SW 1271 (cell line): ENCODE measurements at places on chromosomes 1 and 21.
A peak's percentile ranks its signal among the peaks of the same experiment; 100 is the strongest.

GRCh38 chr1:90926971-90927370 is 94.9 kb downstream of the ZNF644 start:
- no peak for DNase-seq

GRCh38 chr1:18940303-18941020 is 16.0 kb downstream of the IFFO2 start:
- DNase-seq: no peak

GRCh38 chr21:31670070-31670469 is 10.6 kb downstream of the SOD1 start:
- DNase-seq: no peak

DNA sequence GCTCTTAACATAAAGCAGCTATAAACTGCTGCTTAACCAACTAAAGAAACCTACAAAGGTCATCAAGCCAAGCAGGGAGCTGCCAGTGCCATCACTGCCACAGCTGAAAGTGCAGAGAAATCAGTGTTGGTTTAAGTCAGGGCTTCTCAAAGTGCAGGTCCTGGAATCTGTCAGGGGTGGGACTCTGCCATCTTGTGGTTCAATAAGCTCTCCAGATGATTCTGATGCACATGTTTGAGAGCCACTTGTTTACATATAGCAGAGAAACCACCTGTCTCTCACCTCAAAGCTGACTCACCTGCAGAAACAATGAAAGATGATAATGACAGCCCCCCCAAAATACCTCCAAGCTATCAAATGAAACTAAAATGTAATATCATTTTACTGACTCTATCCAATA is 49.3 kb downstream of the SH3GLB1 start:
- no peak for DNase-seq

- DNase-seq: no peak
These were observed 20.2 kb upstream of the KCNAB2 start for GRCh38 chr1:6025269-6026094.

- no peak for DNase-seq
These were observed 17.2 kb upstream of the NCF2 start for GRCh38 chr1:183607322-183607980.

DNA sequence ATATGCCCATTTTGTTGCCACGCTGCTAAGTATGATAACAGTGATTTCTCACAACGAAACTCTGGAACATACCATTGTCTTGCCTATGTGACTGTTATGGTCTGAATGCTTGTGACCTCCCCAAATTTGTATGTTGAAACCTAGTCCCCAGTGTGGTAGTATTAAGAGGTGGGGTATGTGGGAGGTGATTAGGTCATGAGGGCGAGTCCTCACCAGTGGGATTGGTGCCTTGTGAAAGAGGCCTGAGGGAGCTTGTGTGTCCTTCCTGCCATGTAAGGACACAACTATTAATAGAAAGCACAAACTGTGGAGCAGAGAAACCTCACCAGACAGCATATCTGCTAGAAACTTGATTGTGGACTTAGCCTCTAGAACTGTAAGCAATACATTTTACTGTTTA is 84.6 kb downstream of the SELENOF start:
- no peak for DNase-seq

DNA sequence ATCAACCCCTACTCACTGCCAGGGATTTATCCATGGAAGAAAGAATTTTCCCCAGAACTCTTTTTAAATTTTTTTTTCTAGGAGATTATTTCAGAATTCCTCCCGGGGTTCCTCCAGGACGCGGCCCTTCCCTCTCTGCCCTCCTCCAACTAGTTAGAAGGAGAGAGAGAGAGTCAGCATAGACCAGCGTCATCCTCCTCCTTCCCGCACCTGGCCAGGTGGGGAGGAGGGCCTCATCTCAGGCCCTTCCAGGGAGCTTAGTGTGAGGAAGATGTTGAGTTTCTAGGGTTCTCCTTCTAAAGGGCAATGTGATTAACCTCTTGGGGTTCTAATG is 63.6 kb downstream of the CDK18 start:
- DNase-seq: no peak

DNA sequence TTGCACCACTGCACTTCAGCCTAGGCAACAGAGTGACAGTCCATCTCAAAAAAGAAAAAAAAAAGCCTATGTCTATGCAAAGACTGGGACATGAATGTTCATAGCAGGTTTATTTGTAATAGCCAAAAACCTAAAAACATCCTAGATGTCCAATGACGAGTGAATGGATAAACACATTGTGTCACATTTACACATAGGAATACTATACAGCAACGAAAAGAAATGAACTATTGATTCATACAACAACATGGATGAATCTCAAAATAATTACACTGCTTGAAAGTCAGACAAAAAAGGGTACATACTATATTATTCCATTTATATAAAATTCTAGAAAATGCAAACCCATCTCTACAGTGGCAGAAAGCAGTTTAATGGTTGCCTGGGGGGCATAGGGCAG is 7.9 kb downstream of the STYXL2 start:
- DNase-seq: no peak

- no peak for DNase-seq
These were observed 403.3 kb downstream of the KCTD3 start for GRCh38 chr1:215970406-215970805.

- no peak for DNase-seq
These were observed 346.0 kb downstream of the MATN1 start for GRCh38 chr1:30377230-30378002.

- no peak for DNase-seq
These were observed 775 bp upstream of the PRPF38B start for GRCh38 chr1:108691128-108691941.

DNA sequence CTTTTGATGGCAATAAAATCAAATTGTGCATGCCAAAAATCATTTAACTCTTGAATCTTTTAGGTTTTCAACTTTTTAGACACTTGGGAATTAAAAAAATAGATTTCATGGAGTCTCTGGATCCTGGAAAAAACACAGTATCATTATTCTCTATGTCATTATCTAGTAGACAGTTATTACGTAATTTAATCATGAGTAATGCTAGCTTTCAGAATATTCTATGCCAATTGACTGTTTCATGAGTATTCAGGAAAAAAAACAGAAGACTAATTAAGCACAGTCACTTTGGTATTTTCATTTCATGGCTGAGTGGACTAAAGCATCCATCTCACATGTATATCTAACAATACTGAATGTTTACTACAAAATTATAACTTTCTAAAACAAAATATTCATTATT is 44.0 kb downstream of the ODF2L start:
- no peak for DNase-seq

DNA sequence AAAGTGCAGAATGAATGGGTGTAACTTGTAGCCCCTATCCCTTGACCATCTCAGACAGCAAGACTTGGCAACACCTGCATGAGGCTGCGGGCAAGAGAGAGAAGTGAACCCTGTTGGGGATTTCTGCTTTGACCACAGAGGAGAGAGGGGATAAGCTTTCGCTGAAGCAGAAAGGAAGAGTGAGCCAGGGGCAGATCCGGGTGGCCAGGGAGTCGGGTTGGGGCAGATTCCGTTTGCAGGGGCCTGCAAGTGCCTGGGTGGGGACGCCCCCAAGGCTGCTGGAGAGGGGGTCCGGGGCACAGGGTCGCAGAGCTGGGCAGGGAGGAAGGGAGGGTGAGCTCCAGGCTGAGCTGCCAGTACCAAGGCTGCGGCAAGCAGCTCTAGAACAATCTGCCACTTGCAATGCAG is 25.3 kb upstream of the PIK3CD start:
- DNase-seq: no peak

DNA sequence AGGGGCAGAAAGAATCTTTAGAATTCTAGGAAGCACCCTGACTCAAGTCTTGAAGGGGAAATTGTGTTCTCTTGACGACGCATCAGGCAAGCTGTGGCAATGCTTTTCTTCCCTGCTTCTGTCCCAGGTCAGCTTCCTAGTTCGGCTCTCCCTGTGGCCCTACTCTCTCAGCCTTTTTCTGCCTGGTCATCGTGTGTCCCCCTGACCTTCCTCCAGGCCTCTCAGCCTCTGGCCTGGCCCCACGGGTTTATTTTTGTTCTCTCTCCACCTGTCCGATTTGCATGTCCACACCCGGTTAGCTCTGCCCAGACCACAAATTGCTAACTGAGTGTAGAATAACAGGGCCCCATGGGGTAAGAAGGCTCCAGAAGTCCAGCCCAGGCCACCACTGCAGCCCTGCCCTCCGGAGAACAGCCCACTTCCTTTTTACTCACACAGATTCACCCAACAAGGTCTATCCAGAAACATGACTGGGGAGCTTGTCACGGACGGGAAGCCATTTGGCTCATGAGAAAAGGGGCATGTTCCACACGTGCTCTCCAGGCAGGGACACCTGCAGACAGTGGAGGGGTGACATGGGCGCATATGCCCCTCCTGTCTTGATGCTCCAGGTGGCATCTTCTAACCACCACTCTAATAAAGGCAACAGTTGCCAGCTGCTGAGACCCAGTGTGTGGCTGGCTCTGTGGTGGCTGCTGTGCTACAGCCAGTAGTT is 9.8 kb downstream of the KCNN3 start:
- no peak for DNase-seq

- no peak for DNase-seq
These were observed 5.0 kb upstream of the PLXNA2 start for GRCh38 chr1:208248991-208249696.

GRCh38 chr1:196466166-196466565 is 142.1 kb downstream of the KCNT2 start:
- no peak for DNase-seq

GRCh38 chr1:112614460-112615065 is 4.4 kb downstream of the ST7L start:
- peak; percentile 33 for DNase-seq

DNA sequence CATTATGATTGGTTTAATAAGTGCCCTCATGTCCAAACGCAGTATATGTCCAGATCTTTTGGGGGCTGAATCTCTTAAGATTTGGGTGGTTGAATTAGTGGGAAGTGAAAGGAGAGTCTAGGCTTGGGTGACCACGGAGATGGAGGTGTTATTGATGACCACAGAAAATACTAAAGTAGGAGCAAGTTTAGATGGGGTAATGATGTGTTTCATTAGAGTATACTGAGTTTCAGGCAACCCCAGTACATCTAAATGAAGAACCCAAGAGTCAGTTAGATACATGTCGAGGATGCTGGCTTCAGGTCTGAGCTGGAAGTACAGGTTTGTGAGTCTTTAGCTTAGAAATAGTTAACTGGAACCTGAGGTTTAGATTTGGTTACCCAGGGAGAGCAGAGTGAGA is 6.5 kb upstream of the ZZZ3 start:
- no peak for DNase-seq

DNA sequence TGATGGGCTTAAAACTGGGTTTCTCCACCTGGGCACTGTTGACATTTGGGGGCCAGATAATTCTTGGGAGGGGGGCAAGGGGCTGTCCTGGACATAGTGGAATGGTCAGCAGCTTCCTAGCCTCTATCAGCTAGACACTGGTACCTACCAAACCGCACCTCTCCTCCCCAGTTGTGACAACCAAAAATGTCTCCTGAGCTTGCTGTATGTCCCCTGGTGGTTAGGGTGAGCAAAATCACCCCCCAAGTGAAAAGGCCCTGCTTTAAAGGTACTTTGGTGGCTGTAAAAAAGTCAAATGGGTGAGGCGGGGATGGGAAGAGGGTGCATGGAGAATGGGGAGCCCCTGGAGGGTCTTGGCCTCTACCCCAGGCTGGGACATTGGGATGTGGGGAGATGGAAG is 182.0 kb downstream of the IGSF21 start:
- no peak for DNase-seq

DNA sequence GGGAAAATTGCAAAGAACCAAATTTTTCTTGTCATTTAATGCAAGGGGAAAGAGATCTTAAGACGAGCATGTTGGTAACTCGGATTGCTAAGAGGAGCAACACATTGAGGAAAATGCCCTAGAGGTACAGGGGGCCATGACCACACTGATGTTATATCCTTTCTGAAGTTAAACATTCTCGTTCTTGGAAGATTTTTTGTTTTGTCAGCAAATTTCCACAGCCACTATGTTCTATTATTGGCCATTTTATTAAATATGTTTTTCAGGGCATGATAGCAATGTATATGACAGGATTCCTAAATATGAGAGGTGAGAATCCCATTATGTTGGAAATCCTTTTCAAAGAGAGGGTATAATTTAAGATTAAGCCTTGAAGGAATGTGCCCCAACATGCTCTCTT is 627.2 kb upstream of the PKN2 start:
- DNase-seq: no peak

DNA sequence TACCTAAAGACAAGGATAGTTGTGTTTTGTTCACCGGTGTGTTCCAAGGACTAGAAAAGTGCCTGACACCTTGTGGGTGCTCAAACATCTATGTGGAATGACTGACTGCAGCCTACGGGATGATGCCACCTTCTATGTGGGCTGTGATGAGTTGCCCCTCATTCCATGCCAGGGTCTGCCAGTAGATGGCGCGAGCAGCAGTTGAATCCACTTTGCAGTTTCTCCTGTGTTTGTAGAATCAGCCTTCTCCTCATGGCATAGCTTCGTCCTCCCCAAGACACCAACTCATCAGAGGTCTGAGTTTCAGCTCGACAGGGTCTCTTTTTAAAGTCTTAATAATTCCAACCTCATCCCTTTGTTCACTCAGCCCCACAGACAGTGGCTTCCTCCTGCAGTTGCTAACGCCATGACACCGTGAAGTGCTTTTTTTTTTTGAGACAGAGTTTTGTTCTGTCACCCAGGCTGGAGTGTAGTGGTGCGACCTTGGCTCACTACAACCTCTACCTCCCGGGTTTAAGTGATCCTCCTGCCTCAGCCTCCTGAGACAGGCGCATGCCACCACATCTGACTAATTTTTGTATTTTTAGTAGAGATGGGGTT is 133.7 kb downstream of the CAPN8 start:
- DNase-seq: peak; percentile 4

DNA sequence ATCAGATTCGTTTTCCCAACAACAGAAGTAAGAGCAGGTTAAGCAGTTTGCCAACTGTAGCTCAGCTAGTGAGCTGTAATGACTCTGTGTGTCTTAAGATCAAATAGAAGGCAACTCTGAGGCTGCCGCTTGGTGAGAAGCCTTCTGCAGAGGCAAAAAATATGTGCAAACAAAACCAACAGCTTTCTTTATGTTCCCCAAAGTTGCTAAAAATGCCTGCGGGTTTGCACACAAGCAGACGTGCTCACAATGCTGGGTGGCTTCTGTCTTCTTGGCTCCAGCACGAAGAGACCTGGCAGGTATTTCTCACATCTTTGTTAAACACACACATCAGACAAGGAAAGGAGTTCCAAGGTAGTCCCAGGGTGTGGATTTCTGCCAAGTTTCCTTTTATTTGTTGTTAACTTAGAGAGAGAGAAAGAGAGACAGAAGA is 158.9 kb upstream of the JUN start:
- no peak for DNase-seq
